ENCODE measurements at places on chromosomes 1 and 21.

GRCh38 chr1:150777544-150777943 lies 12.0 kb upstream of the CTSS start:
- DNase-seq: no peak

DNA sequence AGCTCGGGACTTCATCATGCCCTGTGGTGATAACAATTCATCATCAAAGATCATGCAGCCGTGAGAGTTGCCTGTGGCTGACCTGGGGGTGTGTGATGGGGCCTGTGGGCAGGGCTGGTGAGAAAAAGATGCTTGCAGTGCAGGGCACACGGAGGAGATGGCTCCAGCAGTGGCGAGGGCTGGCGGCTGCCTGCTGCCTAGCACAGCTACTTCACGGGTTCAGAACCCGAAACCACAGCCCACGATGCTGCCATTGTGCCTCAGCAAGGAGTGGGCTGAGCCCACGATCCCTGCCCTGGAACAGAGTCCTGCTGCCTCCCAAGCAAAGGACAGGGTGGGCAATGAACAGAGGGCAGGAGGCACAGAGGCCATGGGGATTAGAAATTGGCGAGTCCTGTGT lies 631 bp upstream of the KRTAP10-9 start:
- no peak for DNase-seq

- no peak for DNase-seq
Measured at GRCh38 chr1:166903232-166903631, 27.2 kb upstream of the TADA1 start.

GRCh38 chr1:8586438-8586837 lies 231.0 kb downstream of the RERE start:
- DNase-seq: no peak

- DNase-seq: no peak
Measured at GRCh38 chr21:14762734-14763694, 216.9 kb upstream of the SAMSN1 start.

GRCh38 chr1:226946841-226947240 lies 6.7 kb downstream of the COQ8A start:
- no peak for DNase-seq

GRCh38 chr1:19815801-19816736 lies 986 bp upstream of the RNF186 start:
- no peak for DNase-seq

GRCh38 chr1:185734929-185735700 lies 924 bp downstream of the HMCN1 start:
- no peak for DNase-seq

DNA sequence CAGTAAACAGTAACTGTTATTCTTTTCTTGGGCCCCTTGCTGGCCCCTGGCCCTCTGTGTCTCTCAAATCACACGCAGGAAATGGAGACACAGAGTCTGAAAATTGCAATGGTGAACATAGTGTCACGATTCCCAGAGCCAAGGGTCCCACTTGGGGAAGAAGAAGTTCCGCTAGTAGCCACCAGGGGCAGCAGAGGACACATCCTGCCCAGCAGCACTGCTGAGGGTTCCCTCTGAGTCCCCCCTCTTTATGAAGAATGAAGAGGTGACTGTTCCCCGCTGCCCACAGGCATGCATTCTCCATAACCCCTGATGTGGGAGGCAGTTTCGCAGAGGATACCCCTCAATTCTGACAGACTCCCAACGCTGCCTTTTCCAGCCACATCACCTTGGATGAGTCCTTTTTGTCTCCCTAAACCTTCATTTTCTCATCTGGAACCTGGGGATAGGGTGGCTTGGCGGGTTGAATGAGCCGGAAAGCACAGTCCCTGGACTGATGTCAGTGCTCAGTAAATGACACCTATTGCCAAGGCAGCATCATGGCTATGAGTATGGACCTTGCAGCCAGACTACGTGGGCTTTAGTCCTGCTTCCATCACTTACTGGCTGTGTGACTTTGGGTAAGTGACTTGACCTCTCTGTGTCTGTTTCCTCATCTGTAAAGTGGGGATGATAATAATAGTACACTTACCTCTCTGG lies 238.0 kb upstream of the TMEM51 start:
- no peak for DNase-seq

DNA sequence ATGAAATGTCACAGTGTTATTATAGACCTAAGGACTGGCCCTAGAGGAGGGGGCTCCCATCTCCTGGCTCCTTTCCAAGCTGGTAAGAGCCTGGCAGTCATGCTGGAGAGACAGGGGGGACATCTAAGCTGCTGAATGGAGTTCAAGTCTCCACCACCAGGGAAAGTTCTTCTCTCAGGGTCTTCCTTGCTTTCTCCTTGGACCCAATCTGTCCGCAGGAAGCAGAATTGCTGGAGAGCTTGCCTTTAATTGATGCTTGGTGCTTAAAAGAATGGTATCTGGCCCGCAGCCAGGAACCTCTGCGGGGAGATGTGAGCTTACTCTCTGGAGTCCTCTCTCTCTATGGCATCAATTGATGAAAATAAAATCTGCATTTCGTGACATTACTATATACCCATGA lies 25.1 kb downstream of the IRF2BP2 start:
- DNase-seq: no peak

DNA sequence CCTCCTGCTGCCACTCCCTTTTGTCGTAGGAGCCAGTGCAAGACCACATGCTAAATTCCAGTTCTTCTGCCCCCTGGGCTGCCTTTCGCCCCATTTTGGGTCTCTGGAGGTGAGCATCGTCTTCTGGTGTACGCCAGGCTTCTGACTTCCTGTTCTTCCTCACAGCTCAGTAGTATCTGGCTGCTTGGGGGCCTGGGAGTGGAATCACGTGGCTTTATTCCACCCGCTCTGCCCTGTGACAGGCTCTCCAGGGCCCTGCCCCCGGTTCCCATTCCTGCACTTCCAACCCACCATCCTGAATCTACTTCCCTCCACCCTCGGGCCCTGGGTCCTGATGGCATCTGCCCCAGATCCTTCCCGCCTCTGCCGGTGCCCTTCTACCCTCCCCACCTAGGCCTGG lies 3.6 kb downstream of the NFASC start:
- DNase-seq: no peak

- DNase-seq: no peak
Measured at GRCh38 chr1:247437551-247438505, 20.1 kb downstream of the OR2B11 start.

DNA sequence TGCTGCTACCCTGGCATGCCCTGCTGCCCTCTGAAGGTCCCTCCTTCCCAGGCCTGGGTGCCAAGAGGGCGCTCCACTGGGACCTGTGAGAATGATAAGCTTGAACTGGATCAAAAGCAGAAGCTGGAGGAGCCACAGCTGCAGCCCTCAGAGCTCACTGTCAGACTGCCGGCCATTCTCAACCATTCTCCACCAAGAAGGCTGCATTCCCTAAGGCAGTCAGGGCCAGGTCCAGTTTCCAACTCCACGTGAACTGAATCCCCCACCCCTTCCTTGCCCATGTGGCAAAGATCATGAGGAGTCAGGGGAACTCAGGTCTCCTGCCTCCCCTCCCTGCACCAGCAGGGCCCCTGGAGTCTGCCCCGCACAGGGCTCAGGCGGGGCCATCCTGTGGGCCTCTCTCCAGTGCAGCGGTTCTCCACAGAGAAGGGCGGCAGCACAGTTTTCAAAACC lies 19.5 kb downstream of the SLC1A7 start:
- no peak for DNase-seq

DNA sequence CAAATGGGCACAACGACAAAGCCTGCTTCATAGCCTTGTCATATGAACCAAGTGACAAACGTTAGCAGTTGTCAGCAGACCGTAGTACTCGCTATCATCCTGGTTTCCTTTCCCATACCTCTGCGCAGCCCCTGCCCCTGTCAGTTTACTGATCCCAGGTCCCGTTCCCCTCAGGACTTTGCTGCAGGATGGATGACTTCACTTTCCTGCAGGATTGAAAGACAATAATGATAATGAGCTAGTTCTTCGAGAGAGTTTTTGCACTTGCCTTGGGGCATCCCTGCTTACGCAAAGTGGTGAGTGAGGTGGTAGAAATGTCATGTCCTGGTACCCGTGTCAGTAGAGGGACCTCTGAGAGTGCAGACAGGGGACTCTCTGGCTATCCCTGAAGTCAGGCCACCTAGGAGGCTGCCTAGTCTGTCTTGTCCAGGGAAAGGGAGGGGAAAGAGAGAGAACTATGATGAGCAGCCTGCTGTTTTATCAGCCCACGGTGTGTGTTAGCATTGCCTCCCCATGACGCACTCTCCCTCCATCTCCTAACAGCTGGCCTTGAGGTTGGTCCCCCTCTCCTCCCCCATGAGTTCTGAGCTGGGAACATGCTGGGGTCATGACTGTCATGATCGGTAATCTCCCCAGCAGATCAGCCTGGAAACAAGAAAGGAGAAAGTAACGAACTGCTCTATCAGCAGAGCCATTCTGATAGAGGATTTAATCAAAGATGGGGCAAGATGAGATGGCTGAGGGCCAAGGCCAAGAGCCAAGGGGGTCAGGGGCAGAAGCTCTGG lies 53.7 kb downstream of the ELK4 start:
- no peak for DNase-seq

GRCh38 chr1:153934746-153935145 lies 11.8 kb downstream of the DENND4B start:
- no peak for DNase-seq

- DNase-seq: no peak
Measured at GRCh38 chr1:226644541-226645176, 94.4 kb downstream of the ITPKB start.

- peak; percentile 49 for DNase-seq
Measured at GRCh38 chr1:205229399-205229871, 1.7 kb downstream of the TMCC2 start.

- DNase-seq: peak; percentile 78
Measured at GRCh38 chr1:24966724-24967346, 36.8 kb upstream of the RUNX3 start.

- DNase-seq: no peak
Measured at GRCh38 chr1:84166797-84167196, 22.7 kb downstream of the PRKACB start.

- DNase-seq: no peak
Measured at GRCh38 chr1:114331936-114332335, 178.3 kb upstream of the SYT6 start.

- DNase-seq: no peak
Measured at GRCh38 chr1:43708002-43708410, 670 bp downstream of the ST3GAL3 start.

Measured in RCC 7860 (cell line).